ENCODE measurements at places on chromosomes 4 and X.

DNA sequence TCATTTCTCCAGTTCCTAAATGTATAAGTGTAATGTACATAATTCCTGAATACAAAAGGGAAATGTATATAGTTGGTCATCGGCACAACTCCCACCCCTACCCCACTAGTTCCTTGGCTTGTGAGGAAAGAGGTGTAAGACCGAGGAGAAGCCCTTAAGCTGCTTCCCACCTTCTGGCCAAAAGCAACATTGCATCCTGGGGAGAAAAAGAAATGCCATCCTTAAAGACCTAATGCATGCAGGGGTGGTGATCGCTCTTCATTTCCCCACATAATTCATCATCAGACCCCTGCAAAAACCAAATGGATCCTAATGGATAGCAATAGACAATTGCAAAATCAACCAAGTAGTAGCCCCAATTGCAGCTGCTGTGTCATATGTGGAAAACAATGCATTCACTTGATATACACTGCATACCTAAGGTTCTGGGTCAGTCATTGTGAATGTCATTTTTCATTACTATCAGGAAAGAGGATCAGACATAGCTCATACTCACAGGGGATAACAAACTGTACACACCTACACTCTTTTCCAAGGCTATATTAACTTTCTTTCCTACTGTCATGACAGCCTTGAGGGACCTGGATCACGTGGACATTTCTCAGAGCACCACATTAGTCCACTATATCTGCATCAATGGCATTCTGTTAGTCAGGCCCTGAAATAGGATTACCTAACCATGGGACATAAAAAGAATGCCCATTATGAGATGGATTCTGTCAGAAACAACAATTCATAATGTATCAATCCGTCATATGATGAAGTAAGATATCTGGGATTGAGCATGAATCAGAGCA is 31.7 kb upstream of the NFXL1 start:
- DNase-seq: no peak

DNA sequence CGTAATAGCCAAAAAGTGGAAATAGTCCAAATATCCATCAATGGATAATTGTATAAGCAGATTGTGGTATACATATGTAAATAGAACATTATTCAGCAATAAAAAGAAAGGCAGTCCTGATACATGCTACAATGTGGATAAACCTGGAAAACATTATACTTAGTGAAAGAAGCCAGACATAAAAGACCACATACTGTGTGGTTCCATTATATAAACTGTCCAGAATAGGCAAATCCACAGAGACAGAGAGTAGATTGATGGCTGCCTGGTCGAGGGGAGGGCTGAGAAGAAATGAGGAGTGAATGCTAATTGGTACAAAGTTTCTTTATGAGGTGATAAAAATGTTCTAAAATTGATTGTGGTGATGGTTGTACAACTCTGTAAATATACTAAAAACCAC is 397.4 kb upstream of the RPS6KA3 start:
- no peak for DNase-seq

DNA sequence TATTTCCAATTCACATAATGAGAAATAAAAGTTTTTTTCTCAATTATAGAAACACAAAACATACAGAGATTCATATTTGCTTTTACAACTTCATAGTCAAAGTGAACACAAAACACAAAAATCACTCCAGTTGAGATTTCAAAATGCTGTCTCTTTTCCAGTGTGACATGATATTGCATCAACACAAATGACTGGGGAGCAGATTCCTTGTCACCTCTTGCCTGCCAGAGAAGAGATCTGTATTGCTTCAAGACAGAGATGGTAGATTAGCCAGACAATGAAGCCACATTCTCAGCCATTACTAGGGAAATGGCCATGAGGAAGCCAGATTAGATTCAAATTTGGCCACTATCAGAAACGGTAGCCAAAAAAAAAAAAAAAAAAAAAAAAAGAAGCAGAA is 2313.1 kb upstream of the AGA start:
- DNase-seq: no peak

GRCh38 chrX:54181202-54181953 is 1.7 kb downstream of the FAM120C start:
- no peak for DNase-seq

- DNase-seq: no peak
Observed at GRCh38 chrX:53594354-53594753, 92.2 kb downstream of the HUWE1 start.

DNA sequence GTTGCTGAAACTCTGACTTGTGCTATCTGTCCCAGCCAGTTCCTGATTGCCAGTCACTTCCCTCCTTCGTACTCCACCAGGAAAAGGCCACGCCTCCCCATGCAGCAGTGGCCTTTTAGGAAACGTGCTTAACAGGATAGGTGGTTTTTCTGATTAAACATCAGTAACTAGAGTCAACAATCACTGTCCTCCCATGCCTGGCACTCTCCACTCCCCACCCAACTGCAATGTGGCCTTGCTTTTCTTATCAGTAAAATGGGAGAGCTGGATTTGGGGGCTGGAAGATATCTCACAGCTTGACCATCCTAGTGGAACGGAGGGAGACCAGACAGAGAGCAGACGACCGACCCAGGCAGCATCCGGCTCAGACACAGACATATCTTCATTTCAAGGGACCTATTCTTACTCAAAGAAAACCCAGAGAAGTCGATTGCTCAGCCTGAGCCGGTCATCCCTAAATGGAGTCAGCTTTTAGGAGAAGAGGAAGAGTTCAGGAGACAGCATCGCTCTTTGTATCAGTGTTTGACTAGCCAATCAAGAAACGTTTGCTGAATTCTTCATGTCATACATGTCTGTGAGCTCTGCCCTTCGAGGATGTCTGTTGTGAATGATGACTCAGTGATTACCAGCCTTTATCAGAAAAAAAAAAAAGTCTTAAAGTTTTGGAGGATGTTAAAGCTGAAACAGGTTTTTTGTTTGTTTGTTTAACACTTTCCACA is 12.7 kb upstream of the UBA6 start:
- DNase-seq: no peak

DNA sequence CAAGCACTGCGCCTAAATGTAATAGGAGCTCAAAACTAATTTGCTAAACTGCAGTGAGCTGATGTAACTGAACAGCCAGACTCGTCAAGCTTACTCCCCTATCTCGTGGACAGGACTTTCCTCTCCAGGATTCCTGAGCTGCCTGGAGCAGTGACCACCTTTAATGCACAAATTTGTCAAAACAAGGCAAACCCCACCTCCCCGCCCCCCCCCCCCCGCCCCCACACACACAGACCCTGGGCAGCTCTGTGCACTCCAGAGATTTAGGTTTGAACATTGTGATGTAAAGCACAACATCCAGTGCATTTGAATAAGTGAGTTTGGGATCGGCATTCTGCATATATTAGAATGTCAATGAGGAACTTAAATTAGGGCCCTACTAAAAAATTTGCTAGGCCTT is 77.7 kb upstream of the DHX15 start:
- no peak for DNase-seq

GRCh38 chrX:84339507-84340364 is 151.7 kb upstream of the RPS6KA6 start:
- DNase-seq: no peak

Measured in epithelial cell of proximal tubule (primary cell).